ENCODE measurements at places on chromosomes 1 and 21.

DNA sequence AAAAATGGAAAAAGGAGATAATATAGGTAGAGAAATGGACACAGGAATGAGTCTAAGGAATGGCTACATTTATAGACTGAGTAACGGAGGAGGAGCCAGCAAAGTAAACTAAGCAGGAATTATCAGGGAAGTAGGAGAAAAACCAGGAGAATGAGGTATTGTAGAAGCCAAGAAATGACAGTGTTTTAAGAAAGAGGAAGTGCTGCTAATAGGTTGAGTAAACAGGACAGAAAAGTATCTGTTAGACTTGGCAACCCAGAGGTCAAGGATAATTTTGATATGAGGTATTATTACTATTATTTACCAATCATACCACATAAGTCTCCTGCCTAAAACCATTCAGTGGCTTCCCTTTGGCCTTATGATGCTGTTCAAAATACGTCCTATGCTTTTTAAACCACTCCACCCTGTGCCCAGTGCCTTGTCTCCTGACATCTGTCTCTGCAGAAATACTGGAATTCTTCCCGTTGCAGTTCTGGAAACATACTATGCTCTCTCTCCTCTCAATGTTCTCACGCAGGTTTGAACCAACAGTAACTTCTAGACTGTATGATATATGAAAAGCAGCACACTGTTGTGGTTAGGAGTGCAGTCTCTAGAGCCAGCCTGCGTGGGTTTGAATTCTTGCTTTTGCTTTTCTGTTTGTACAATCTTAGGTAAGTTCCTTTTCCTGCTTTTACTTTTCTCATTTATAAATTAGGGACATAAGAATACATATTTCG is 24.6 kb upstream of the NEK7 start:
- no peak for DNase-seq

DNA sequence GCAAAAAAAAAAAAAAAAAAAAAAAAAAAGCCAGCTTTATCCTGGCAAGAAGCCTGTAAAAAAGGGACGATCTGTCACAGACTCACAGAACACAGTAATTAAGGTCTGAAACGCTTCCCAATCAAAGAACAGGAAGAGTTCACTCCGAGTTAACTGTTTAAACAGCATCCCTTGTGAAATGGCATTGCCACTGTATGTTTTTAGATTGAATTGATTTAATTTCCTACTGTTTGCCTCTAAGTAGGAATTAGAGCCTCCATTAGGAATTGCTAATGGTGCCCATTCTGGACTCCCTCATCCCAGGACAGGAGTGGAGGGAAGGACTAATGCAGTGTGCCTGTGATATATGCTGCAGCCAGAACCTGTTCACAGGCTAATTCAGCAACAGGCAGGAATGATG is 370.8 kb downstream of the RWDD3 start:
- peak; percentile 79 for DNase-seq

DNA sequence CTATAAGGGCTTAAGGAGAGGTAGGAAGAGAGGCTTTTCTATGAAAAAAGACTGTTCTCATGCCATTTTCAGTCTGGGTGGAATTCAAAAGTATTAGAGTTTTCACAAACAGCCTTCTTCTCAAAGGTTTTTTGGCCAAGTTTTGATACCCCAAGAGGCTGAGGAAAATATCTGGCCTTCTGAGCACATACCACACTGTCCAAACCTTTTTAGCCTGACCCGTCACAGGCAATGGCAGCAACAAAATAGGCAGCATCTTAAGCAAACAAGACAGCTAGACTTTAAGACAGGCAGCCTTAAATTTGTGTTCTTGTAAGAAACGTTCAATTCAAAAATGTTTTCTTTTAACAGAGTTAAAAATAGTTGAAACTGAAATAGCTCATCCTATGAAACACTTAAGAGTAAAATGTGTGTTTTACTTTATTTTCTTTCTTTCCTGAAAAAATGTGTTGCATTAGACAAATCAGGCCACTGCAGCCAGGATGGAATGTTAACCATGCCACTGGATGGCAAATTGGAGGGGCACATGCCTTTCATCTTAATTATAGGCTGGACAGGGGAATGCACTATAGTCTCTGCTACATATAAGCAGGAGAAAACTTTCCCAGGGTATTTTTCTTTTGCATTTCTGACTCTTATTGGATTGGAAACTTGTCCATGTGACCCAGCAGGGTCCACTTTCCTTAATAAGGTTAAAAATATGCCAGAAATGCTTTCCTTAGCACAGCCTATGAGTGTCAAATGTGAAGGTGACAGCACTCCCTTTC is 315.0 kb downstream of the TGFB2 start:
- no peak for DNase-seq

DNA sequence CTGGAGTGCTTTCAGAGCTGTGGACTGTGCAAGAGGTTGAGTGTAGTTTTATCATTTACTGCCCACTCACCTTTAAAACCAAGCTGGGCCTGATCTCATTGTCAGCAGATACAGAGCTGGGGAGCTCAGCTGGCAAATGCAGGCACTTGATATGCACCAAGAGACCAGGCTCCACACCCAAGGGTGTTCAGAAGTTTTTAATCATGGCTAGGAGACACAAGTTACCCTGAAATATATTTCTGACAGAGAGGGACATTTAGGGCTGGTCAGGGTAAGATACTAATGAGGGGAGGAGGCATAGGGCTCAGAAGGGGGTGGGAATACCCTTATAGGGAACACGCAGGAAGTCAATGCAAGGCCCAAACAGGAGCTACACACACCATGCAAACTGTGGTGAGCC is 153.7 kb downstream of the ELAVL4 start:
- DNase-seq, result no peak

- DNase-seq, result no peak
Observed at GRCh38 chr1:19635646-19636045, 8.5 kb upstream of the NBL1 start.

DNA sequence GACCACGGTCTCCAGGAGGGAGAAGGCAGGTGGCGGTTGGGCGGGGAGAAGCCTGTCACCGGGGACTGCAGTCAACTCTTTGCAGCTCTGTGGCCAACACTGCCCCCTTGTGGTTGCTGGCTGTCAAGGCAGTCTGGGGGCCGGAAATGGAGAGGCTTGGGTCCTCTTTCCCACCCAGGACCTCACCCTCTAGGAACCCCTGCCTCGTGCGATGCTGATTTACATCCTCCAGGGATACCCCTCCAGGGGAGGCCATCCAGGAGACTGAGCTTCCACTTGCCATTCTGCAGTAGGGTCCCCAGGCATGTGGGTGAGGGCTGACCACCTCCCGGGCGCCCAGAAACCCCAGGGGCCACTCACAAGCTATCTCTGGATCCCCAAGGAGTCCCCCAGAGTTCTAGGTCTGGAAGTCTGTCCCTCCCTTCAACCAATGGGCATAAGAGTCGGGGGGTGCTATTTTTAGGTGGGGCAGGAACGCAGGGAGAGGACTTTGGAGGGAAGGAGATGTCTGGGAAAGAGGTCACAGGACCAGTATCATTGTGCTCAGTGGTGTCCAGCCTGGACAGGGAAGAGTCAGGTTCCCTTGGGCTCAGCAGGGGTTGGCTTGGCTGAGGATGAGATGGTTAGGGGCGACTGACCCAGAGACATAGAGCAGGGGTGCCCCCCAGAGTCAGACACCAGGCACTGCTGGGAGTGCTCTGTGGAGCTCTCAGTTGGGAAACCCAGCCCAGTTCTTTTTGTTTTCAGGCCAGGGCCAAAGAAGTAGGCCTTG is 7.1 kb upstream of the GPR61 start:
- DNase-seq, result peak; percentile 66

- no peak for DNase-seq
Observed at GRCh38 chr1:42439940-42440339, 15.9 kb downstream of the ZMYND12 start.

DNA sequence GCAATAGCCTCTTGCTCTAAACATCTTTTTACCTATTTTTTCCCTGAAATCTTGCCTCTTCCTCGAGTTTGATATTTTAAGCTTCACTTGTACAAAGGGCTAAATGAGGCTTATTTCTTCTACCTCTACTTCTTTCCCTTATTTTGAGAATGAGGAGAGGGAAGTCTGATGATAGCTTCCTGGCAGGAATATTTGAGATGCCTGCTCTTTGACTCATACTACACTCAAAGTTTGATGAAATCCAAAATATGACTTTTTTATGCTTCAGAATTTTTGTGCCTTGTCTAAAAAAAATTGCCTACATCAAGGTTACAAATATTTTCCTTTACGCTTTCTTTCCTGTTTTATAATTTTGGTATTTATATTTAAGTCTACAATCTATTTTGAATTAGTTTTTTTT is 624.4 kb upstream of the PLXNA2 start:
- DNase-seq, result no peak

- no peak for DNase-seq
Observed at GRCh38 chr1:59041646-59042277, 255.1 kb upstream of the FGGY start.

All from NCI-H1417 (cell line).